NCI-H1105 (cell line): ENCODE measurements at places on chromosomes 5 and 9.

- DNase-seq: no peak
Measured at GRCh38 chr9:128146591-128147120, 2.6 kb upstream of the LCN2 start.

GRCh38 chr5:68071736-68072135 lies 143.8 kb upstream of the PIK3R1 start:
- DNase-seq: no peak

- DNase-seq: no peak
Measured at GRCh38 chr9:90299968-90300367, 342.7 kb downstream of the DIRAS2 start.

DNA sequence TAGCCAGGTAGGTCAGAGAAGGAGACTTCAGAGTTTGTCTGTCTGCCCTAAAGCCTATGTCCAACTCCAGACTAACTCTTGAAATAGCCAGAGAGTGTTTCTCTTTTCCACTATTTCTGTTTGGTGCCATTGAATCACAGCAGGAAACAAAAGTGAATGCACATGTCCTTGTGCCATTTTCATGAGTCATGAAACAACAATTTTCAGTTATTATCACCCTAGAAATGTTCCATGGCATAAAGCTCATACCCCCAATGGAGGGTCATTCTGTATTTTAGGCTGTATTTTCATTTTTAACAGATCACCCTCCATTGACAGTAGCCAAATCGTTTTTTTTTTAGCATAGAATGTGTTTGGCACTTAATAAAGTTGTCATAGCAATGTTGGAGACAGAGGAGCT lies 124.7 kb downstream of the PAPPA start:
- DNase-seq: no peak

- DNase-seq: no peak
Measured at GRCh38 chr5:52693280-52693679, 94.4 kb upstream of the ITGA1 start.

DNA sequence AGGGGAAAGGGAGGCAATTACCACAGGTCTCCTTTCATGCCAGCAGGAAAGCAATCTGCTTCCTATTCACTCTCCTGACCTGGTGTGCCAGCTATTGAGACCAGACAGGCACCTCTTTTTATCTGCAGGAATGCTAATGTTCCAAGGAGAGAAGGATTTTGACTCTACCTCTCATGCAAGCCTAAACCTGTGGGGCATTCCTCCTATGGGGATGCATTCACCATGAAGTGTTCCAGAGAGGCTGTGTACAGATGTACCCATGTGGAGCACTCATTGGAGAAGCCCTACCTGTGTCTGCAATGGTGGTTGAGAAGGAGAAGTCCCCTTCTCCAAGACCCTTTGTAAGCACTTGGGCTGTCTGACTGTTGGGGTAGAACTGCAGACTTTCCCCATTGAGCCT lies 45.4 kb upstream of the EDIL3 start:
- DNase-seq: no peak

GRCh38 chr9:27425827-27426510 lies 98.1 kb upstream of the IFNK start:
- no peak for DNase-seq

- DNase-seq: no peak
Measured at GRCh38 chr9:81559709-81560108, 129.6 kb downstream of the TLE1 start.

GRCh38 chr5:168227001-168227400 lies 64.4 kb upstream of the WWC1 start:
- DNase-seq: no peak

GRCh38 chr5:172412724-172413286 lies 41.5 kb downstream of the SH3PXD2B start:
- no peak for DNase-seq

DNA sequence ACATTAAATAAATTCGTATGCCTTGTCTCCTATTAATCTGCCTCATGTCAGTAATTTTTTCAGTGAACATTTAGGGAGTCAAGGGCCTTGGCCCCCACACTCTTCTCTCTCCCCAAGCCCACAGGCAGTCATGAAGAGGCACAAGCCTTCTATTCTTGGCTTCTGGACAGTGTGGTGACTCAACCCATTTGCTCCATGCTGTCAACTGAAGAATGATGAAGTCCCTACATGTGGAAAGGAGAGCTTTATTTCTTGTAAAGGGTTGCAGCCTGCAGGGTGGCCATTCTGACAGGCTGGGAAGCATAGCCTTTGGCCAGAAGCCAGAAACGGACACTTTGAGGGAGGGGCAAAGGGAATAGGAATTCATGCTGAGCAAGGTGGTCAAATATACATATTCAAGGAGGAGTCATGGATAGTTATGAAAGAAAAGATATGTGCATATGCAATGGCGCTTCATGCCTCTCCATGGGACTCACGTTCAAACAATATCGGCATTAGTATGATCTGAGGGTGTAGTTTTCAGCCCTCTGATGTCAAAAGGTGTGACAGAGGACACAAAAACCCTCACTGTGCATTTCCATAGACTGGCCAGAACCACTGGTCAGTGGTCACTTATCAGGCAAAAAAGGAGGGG lies 31.3 kb downstream of the ANKRA2 start:
- DNase-seq: no peak

GRCh38 chr5:14258840-14259239 lies 115.7 kb downstream of the TRIO start:
- no peak for DNase-seq

- no peak for DNase-seq
Measured at GRCh38 chr9:8845808-8846207, 1046.2 kb upstream of the DMAC1 start.

GRCh38 chr9:33468797-33469621 lies 4.7 kb downstream of the NOL6 start:
- no peak for DNase-seq

- DNase-seq: no peak
Measured at GRCh38 chr9:136608348-136609159, 54.2 kb upstream of the EGFL7 start.

- DNase-seq: no peak
Measured at GRCh38 chr9:98291820-98292219, 36.4 kb upstream of the TBC1D2 start.

- DNase-seq: no peak
Measured at GRCh38 chr5:2204366-2205184, 321.9 kb upstream of the IRX4 start.

- no peak for DNase-seq
Measured at GRCh38 chr9:101468116-101468515, 32.5 kb upstream of the ALDOB start.

GRCh38 chr5:141875795-141876627 lies 2.2 kb downstream of the PCDH1 start:
- DNase-seq: no peak

DNA sequence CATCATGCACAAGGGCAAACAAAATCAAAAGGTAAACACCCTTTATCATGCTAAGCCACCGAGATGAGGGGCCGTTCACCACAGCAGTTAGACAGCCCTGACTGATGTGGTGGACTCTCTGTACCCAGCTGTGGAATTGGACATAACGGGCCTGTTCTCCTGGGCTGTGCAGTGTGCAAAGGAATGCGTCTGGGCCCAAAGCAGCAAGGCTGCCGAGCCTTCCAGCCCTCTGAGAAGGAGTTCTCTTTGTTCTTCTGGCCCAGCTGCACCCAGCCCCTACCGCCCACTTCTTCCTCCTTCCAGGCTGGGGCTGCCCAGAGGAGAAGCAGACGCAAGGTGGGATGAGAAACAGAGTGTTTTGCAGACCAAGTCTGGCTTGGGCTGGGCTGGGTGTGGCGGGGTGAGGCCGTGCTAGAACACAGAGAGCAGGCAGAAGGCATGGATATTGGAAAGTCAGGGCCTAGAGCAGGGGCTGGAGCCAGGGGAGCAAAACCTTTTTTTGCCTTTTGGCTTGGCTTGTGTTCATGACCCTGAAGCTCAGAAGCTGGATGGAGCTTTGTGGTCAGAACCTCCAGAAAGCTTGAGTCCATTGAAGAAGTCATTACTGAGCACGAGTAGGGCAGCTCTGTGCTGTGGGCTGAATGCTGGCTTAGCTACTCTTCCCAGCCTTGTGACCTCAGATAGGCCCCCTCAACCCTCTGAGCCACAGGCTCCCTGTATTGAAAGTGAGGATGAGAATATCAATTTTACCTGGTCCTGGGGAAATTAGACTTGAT lies 49.8 kb upstream of the SH3PXD2B start:
- no peak for DNase-seq

DNA sequence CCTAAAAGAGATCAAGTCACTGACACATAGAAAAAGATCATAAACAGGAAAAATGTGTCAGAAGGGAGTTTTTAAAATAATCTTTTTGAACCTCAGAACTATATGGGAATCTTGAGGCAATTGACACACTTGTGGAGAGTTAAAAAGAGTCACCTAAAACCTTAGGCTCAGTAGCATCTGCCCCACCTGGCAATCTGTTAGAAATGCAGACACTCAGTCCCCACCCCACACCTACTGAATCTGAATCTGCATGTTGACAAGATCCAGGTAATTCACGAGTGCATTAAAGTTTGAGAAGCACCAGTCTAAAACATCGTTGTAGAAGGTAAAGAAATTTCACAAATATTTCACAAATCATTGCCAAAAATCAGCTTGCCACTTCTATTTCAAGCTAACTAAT lies 388.3 kb downstream of the NR2F1-AS1 start:
- no peak for DNase-seq

- DNase-seq: no peak
Measured at GRCh38 chr5:143398451-143399237, 4.8 kb downstream of the NR3C1 start.

DNA sequence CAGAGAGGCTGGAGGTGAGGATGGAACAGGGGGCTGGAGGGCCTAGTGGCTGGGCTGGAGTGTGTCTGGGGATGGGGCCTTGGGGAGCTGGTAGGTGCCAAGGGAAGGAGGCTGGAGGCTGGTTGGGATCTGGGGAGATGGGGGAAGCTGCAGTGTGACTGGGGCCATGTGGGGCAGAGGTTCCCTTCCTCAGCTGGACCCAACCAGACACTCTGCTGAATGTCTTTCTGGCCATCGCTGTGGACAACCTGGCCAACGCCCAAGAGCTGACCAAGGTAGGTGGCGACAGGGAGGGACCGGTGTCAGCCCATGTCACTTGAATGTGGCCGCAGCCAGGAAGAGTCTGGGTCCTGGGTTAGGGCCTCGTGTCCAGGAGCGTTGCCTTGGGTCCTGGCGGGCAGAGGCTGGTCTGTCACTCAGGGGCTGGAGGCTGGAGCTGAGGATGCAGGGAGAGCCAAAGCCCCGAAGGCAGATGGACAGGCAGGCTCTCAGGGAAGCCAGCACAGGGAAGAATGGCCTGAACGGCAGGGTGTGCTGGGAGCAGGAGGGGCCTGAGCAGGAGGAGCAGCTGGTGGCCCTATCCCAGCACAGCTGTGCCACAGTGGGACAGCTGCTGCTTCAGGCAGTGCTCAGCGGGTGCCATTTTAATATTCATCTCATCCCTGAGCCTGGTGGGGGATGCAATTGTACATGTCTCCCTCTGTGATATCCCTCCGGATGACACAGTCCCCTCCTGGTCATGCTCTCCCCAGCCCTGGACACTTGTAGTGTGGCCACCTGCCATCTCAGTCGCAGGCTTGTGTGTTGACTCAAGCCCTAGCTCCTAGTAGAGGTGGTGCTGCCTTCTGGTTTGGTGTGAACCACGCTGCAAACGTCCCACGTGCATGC lies 132.5 kb downstream of the CACNA1B start:
- DNase-seq: no peak

- DNase-seq: no peak
Measured at GRCh38 chr5:62791059-62791458, 212.4 kb downstream of the LRRC70 start.

DNA sequence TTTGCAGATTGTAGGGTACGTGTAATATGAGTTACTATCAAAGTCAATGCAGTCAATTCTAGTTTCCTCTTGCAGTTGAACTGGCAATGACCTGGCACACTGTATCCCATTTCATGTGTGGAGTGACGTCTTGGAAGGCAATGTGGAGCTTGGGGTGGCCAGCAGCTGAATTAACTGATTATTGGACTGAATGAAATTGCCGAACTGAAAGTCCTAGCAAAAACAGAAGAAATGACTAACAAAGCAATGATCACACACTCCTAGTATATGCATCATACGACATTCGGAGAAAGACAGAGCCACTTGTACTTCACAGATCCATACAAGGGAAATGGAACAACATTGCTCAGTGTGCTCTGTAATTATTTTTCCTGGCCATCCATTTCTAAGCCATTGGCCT lies 259.1 kb upstream of the DAPK1 start:
- no peak for DNase-seq

DNA sequence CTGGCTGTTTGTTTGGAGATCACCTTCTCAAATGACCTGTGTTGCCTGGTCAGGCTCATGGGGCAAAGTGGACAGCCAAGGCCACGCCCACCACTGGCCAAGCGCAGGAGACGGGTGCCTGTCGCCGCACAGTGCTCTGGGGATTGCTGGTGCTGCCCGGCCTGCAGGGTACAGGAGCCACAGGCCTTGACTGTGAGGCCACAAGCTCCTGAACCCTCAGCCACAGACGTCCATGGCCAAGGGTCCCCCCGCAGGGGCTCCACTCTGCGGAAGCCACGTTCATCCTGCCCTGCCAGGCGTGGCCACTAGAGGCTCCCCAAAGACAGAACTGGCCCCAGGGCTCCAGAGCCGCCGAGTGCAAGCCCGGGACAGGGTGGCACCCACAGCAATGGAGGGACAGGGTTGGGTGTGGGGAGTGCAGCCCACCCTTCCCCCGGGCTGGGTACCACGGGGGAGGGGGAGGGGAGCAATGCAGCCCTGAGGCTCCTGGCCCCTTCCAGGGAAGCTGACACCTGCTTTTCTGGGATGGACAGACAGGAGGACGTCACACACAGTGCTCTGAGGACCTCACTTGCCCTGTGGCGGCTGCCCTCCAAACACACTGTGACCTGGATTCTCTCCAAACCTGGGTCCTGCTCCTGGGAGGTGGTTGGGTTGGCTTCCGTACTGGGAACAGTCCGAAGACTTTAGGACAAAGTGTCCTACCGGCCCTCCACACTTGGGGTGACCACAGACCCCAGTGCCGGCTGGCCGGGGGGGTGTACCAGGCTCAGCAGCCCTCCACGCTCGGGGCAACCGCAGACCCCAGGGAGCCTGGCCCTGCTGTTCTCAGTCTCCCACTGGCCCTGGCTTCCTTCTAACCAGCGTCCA lies 21.5 kb downstream of the TPPP start:
- DNase-seq: peak; percentile 63

DNA sequence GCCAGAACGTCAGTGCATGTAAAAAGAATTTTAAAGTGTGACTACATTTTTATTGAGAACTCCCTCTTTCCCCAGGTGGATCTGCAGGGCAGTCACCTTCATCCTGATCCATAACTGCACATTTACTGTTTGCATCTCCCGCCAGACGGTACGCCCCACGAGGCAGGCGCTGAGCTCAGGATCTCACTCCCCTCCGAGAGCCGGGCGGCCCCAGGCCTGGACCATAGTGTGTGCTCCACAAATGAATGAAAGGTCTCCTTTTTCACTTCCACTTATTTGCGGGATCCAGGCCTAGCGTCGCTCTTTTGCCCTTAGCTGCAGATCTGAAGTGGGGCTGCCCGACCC lies 378 bp downstream of the DROSHA start:
- DNase-seq: no peak

GRCh38 chr5:62306896-62307689 lies 1.1 kb downstream of the KIF2A start:
- no peak for DNase-seq

DNA sequence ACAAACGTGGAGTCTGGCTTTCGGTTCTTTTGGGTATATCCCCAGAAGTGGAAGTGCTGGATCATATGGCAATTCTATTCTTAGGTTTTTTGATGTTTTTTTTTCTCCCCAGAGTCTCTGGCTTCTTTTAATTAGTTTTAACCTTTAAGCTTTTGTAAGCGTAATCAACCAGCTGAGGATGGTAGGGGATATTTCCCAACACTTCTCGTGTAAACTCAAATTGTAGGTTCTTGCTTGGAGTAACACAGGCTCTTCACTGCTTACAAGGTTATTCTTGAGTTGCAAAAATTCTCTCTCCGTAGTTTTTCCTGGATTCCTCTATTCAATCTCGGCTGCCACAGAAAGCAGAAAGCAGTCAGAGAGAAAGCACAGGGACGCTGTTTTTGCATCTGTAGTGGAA lies 11.9 kb downstream of the LAMC3 start:
- DNase-seq: no peak
